ENCODE measurements at places on chromosomes 2 and 18.
A peak's percentile ranks its signal among the peaks of the same experiment; 100 is the strongest.

DNA sequence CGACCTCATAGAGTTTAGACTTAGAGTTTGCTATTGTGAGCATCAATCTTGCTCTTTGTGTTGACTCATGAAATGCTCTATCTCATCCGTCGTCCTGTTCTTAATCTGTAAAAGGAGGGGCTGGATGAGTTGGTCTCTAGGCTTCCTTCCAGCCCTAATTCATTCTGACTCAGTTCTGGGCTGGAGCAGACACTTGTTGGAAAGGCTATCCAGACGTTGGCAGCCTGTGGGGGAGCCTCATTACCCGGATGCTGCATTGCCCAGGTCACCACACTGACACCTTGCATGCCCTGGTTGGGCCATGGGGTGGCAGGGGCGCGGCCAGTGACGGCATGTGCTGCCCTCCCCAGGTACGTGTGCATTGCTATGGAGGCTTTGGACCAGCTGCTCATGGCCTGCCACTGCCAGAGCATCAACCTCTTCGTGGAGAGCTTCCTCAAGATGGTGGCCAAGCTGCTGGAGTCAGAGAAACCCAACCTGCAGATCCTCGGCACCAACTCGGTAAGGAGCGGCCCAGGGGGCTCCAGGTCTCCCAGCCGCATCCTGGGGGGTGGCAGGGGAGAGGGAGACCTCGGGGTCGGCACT lies 61.5 kb downstream of the EFR3B start:
- DNase-seq = no peak

GRCh38 chr2:112634153-112634873 lies 11.4 kb upstream of the SLC20A1 start:
- DNase-seq = no peak

DNA sequence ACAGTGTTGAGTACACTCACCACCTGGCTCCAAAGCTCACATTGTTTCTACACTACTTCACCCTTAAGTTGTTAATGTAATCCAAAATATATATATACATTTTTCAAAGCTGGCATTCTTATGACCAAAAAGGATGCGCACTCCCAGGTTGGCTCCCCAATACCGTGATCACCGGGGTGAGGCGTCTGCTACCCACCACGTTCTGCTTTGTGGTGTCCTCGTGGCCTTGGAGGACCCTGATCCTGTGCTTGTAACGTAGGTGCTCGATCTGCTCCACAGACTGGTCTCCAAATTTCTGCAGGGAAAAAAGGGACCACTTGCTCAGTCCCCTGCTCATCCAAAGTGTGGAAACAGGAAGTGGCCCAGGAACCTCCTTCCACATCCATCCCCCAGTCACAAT lies 25.8 kb downstream of the RPL31 start:
- no peak for DNase-seq

GRCh38 chr2:23585273-23586170 lies 200.5 kb downstream of the KLHL29 start:
- no peak for DNase-seq

DNA sequence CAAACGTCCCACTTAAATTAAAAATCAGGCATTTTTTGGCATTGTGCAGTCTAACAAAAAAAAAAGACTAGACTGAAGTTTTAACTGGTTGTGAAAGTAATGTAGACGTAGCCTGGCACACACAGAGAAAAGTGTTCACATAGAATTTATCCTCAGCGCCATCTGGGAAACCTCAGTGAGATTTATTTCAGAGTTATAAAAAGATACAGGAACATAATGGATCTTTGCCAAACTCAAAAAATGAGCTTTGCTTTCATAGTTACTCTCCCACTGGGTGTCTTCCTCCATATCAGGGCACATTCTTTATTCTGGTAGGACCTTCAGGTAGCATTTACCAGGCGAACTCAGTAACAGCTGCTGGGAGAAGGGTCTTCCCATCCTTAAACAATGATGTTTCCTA lies 532.4 kb upstream of the SALL3 start:
- no peak for DNase-seq

GRCh38 chr2:173126819-173127218 lies 51.2 kb downstream of the MAP3K20 start:
- DNase-seq = no peak

DNA sequence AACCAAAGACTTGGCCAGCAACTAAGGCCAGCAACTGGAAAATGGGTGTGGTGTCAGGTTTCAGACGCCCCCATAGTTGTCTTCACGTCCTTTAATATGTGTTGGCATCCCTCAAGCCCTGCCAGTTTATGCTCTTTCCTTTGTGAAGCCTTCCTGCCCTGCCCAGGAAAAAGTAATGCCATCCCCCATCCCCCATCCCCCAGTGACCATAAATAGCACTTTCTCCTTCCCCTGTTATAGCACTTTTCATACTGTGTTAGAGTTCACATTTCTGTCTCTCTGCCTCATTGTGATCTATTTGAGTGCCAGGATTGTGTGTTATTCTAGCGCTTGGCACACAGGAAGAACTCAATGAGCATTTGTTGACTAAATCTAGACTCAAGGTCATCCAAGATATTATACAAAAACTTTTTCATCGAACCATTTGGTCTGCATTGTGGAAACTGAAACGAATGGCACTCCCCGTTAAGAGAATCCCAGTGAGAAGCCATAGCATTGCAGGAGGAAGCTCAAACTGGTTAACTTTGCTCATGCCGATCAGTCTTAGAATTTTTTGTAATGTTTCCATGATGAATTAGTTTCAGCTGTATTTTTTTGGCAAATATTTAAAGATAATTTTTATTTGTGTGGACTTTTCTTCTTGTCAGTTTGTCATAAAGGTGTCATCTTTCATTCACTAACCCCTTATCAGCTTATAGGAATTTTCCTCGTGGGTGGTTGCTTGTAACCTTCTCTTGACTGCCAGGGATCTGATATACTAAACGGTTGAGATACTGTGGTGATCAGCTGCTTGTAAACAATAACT lies 15.7 kb downstream of the CRIM1 start:
- no peak for DNase-seq

DNA sequence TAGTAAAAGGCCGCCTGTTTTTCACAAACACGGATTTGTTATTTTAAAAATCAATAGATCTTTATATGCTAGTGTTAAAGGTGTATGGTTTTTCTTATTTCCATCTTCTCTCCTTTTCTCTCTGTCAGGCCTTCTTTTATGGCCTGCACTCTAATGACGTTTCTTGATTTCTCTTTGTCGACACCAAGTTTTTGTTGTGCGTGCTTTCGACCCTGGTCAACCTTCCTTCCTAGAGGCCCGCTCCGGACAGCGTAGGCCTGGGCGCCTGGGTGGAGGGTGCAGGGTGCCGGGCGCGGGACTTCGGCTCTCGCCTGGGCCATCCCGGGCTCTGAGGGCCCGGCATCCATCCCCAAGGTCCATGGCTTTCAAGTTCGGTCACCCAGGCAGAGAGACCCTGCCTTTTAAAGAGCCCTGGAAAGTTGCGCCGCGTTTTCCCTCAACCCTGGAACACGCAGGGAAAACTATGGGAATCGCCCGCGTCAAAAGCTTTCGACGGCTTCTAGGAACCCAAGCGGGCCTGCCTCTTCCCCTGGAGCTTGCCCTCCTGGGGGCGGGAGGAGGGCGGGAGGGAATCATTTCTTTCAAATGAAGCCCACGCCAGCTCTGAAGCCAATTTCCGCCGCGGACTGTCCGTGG lies 4.1 kb upstream of the SATB2 start:
- DNase-seq = no peak

GRCh38 chr2:119476301-119477112 lies 44.9 kb downstream of the TMEM37 start:
- DNase-seq = peak; percentile 73

DNA sequence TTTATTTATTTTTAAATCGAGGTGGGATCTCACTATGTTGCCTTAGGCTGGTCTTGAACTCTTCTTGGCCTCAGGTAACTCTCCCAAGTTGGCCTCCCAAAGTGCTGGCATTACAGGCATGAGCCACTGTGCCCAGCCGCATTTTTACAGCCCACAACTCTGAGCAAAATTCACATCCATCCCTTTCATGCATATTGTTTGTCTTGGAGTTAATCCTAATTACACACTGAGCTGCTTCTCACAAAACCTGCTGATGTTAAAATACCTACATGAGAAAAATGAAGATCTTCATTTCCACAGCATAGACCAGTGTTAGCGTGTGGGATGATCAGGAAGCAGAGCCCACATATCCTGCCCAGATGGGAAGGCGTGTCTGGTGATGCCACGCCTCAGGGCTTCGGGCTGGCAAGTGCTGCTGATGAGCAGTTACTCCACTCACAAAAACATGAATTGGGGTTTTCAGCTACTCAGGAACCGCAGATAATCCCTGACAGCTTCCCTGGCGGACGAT lies 14.6 kb downstream of the ITGB1BP1 start:
- DNase-seq = no peak

- no peak for DNase-seq
These were observed 15.9 kb downstream of the KIDINS220 start for GRCh38 chr2:8821276-8822217.

- DNase-seq = no peak
These were observed 1.1 kb upstream of the B3GNT2 start for GRCh38 chr2:62194558-62195420.

DNA sequence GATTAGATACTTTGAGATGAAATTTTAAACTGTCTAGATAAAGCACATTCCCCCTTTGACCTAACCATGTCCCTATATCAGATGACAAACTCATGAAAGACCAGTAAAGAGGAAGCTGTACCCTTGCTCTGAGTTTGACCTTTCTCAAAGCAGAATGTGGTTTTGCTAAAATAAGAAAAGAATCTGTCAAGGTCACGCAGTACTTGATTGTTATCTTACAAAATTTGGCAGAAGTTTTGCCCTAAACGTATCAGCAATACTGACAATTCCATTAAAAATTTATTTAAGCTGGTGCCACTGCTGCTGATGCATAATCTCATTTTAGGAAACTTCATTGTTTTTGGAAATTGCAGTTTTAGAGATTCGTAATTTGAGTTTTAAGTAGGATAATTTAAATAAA lies 31.2 kb upstream of the GALM start:
- DNase-seq = no peak

DNA sequence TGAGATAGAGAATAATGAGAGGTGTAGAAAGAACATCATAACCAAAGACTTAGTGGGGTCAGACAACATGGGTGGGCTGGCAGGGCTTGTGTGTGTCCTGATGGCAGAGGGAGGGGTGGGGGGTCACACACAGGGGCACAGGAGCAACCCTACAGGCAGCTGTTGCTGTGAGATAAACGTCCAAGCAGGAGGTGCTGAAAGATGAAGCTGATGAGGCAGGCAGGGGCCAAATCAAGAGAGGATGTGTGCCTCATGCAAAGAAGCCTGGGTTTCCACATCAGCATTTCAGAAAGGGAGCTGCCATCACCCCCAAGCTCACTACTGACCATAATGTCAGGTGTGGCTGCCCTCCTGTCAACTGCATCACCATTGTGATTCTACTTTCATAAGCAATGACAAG lies 16.0 kb upstream of the SKA1 start:
- DNase-seq = no peak

DNA sequence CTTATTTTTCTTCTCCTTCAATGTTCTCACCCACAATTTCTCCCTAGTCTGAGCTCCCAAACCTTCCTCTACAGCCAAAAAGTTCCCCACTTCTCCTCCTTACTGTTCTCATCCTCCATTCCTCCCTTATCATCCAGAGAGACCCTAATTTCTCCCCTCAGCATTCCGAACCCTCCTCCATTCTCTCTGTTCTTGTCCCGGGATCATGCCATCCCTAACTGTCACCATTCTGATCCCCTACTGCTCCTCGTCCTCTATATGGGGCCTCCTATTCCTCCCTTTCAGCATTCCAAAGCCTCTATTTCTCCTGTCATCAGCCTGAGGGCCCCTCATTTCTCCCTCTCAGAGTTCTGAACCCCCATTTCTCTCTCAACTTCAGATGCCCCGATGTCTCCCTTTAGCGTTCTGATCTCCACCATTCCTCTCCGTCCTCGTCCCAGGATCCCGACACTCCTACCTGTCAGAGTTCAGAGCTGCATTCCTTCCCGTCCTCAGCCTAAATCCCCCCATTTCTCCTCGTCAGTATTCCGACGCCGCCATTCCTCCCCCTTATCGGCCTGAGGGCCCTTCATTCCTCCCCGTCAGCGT lies 522 bp downstream of the MBD1 start:
- DNase-seq = no peak

DNA sequence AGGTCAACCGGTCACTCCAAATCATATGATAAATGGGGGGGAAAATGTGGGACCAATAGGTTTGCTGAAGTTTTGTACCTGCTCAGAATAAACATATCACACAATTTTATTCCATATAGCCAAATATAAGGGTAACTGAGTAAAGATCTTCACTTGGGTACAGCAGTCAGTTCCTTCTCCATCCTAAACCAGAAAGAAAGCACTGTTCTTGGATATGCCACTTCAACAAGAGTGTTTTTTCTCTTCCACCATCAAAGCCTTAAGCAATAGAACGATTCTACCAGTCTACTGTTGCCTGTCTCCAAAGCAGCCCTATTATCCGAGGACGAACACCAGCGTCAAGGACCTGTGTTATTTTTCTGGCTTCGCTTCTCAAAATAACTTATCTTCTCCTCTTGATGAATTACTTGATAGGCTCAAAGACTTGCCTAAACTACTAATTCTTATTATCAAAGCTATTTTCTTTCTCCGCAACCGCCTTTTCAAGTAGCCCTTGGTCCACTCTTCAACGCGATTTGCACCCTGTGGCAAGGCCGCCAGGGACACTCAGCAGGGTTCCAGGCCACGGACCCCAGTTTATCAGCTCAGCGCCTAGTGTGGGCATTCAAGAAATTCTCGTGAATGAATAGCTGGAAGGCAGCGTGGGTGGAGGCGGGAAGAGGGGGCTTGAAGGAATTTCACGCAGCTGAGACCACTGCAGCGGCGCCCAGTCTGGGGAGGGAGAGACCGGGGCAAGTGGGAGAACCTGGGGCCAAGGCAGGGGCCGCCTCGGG lies 646 bp downstream of the ALS2 start:
- peak; percentile 47 for DNase-seq

- DNase-seq = no peak
These were observed 304.1 kb upstream of the TNP1 start for GRCh38 chr2:217163987-217164386.

- DNase-seq = no peak
These were observed 693.4 kb upstream of the SYT4 start for GRCh38 chr18:43970656-43971055.

DNA sequence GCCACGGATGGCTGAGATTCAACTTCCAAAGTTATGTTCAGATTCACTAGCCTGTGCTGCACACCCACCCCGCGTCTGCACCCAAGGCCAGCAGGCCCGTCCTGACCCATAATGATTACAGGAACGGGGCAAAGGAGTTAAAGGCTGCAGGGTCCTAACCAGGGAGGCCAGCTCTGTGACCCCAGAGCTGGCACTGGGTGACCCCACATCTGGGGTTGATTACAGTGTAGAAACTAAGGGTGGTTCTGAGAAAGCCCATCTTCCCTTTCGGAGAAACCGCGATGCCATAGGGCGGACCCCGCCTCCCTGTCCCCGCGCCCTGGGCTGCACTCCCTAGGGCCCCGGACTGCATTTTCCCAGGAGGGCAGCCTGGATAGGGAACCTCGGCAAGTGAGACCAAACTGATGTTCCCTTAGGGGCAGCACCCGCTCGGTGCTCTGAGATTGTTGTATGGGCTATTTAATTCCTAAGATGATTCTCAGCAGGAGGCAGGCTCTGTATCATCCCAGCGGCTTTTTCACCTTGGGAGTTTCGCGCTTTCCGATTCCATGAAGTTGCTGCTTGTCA lies 2.2 kb upstream of the GPR148 start:
- no peak for DNase-seq
